ENCODE measurements at places on chromosomes 6 and 20. TPM values are rescaled to one million over a fixed set of nuclear protein-coding genes. Genes with fewer than 3 reads are reported as not detected.

- no peak for DNase-seq
These were observed 4.1 kb downstream of the MTRES1 start for GRCh38 chr6:107032051-107032450.

HSPA12B gene
- polyA plus RNA-seq: not detected

- no peak for DNase-seq
These were observed 5.0 kb downstream of the CEP162 start for GRCh38 chr6:84222426-84222825.

DNA sequence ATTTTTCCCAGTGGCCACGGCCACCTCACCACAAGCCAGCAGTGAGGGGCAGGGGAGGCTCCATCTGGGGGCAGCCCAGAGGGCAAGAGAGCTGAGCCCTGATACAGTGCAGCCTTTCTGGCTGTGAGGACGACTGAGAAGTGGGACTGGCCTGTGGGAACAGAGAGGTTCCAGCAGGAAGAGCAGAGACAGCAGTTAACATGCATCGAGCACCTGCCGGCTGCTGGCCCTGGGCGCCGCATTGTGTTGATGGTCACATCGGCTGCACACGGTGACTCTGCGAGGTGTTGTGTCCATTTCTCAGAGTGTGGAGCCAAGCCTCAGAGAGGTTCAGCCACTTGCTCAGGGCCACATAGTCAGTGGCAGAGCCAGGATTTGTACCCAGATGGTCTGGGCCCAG lies 9.8 kb downstream of the FOXS1 start:
- no peak for DNase-seq

TDP2 gene
- 62.2 TPM for polyA plus RNA-seq

GGTLC1 gene
- not detected for polyA plus RNA-seq

DNA sequence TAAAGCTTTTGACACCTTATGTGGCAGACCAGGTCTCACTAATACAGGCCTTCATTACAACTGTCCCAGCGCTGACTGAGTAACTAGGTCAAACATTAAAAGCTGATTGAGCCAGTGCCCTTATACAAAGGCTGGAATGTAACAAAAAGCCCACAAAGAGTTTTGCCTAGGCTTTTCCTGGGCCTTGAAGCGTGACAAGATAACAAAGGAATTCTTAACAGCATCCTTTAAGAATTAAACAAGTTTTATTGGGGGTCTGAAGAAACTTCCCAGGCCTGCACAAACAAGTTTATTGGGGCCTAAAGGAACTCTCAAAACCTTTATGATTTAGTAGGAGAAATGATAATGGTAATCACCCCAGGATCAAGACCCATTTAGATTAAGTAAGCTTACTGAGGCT lies 267.6 kb upstream of the FAM83B start:
- no peak for DNase-seq

PDE10A gene
- not detected for polyA plus RNA-seq

- DNase-seq: no peak
These were observed 1.2 kb upstream of the SRPK1 start for GRCh38 chr6:35922139-35922554.

TUBB1 gene
- polyA plus RNA-seq: not detected

DNA sequence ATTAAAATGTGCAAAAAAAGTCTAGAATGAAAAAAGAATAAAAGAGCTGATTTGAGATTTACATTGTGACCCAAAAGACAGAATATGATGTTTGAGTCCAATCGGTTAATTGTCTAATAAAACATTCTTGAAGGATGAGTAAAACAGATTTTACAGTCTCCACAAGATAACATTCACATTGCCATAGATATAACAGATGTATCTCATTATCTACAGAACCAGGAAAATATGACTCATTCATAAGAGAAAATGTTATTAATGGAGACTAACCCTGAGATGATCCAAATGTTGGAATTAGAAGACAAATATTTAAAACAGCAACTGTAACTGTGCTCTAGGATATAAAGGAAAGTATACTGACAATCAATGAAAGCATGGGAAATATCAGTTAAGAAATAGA lies 141.7 kb downstream of the RFX6 start:
- DNase-seq: no peak

DNA sequence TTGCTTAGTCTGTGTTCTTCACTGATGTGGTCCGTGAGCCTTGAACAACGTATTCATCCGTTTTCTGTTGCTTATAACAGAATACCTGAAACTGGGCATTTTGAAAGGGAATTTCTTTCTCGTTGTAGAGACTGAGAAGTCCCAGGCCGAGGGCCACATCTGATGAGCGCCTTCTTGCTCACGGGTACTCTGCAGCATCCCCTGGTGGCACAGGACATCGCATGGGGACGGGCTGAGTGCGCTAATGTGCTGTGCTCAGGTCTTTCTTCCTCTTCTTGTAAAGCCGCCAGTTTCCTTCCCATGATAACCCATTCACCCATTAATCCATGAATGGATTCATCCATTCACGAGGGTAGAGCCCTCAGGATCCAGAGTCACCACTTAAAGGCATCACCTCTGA lies 161.0 kb downstream of the NFATC2 start:
- no peak for DNase-seq

GRCh38 chr6:113461153-113461932 lies 395.8 kb upstream of the MARCKS start:
- no peak for DNase-seq

DNA sequence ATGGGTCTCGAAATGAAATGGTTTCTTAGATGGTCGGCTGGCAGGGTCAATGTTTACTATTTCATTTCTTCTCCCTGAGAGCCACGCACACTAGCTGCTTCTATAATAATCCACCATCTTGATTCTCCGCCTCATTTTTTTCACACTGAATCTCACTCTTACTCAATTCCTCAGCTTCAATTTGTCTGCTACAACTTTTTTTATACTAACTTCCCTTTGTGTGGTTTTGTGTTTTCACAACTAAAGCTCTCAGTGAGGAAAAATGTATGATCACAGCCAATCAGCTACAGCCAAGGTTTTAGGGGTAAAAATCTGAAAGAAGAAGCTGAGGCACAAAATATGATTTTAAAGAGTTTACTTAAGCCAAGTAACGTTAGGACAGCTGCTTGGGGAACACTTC lies 1309.4 kb downstream of the EPHA7 start:
- no peak for DNase-seq

DNA sequence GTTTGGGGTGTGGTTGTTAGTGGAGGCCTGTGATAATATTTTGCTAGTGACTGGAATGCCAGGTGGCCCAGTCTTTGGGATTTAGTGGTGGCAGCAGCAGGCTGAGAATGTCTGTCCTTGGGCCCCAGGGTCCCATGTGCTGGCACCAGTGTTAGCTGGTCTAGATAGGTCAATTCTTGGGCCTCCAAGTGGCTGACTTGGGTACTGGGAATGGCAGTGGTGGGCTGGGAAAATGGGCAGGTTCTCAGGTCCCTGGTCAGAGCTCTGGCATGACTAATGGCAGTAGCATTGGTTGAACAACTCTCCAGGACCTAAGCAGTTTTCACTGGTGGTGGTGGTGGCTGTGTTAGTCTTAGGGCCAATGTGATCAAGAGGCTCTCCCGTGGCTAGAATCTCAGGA lies 50.3 kb downstream of the OLIG3 start:
- no peak for DNase-seq

DNA sequence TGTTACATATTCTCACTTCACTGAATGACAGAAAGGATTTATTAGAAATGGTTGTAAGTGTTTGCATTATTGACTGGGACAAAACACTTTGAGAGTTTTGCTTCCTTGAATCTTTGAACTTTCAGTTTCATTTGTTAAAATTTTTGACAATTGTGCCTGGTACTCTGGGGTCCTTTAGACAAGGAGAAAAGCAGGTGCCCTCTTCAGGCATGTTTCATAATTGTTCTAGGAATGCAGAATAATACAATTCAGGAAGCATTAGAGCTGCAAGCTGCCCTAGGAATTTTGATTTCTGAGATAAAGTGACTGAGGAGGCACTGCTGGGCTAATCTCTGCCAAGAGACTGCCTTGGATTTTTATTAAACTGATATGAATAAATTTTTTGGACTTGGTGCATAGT lies 49.7 kb downstream of the TOP1 start:
- peak; percentile 8 for DNase-seq

DNA sequence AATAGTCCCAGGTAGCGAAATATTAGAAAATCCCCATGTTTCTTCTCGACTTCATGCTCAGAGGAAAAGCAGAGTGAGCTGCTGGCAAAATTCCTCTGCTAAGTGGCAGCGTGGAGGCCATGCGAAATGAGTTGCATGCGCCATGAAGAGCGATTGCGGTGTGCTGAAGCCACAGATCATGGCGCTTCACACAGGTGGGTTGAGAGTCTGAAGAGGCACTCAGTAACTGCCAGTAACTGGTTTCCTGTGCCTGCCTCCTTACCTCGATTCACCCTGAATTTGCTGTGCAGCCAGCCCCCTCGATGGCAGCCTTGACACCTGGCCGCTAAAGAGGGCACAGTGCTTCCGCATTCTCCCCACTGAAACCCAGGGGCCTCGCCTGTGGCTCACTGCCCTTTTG lies 301.5 kb downstream of the NRN1 start:
- DNase-seq: no peak

CRISP3 gene
- not detected for polyA plus RNA-seq

GRCh38 chr6:894274-894673 lies 201.3 kb upstream of the EXOC2 start:
- DNase-seq: no peak

DNA sequence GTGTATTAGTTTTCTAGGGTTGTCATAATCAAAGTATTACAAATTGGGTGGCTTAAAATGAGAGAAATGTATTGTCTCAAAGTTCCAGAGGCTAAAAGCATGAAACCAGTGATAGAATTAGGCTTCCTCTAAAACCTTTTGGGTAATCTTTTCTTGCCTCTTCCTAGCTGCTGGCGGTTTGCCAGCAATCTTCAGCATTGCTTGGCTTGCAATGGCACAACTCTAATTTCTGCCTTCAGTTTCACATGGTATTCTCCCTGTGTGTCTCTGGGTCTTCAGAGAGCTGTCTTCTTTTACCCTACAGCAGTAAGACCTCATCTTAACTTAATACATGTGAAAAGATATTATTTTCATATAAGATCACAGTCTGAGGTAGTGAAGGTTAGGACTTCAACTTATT lies 479.1 kb upstream of the GJE1 start:
- no peak for DNase-seq

- DNase-seq: no peak
These were observed 48.8 kb upstream of the NKX2-2 start for GRCh38 chr20:21562656-21563055.

GTSF1L gene
- not detected for polyA plus RNA-seq

GRCh38 chr6:6711832-6712448 lies 123.4 kb downstream of the LY86 start:
- no peak for DNase-seq

- no peak for DNase-seq
These were observed 150.1 kb downstream of the FARS2 start for GRCh38 chr6:5411414-5411813.

GRCh38 chr20:56350842-56351241 lies 7.9 kb upstream of the FAM210B start:
- no peak for DNase-seq

DNA sequence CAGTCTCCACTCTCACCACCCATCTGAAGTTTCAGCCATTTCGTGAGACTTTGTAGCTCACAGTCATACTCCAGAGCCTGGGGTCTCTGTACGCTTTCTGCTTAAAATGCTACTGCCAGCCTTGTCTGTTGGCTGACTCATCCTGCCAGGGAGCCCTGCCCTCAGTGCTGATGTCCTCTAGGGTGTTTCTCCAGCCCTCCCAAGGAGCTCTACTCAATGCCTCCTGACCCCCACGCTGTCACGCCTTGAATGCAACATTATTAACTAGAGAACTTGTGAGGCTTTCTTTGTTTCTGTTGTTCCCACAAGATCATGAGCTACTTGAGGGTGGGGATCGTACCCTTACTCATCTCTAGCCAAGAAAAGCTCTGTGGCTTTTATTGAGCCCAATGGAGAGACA lies 20.1 kb downstream of the KIF16B start:
- no peak for DNase-seq

COL10A1 gene
- not detected for polyA plus RNA-seq

DNA sequence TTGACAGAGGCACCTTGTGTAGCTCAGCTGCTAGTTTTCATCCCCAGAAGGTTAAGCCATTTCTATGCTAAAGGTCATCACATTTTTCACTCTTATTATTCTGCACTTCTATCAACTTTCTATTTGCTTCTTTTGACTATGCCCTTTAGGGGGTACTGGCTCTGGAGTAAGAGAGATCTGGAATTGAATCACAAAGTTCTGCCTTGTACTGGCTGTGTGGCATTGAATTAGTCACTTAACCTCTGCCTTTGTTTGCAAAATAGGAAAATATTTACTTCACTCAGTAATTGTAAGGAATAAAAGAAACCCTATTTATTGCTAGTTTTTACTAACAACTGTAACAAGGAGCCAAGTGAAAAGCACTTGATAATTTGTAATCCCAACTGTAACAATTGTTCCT lies 56.8 kb upstream of the MTRF1L start:
- DNase-seq: no peak

DNA sequence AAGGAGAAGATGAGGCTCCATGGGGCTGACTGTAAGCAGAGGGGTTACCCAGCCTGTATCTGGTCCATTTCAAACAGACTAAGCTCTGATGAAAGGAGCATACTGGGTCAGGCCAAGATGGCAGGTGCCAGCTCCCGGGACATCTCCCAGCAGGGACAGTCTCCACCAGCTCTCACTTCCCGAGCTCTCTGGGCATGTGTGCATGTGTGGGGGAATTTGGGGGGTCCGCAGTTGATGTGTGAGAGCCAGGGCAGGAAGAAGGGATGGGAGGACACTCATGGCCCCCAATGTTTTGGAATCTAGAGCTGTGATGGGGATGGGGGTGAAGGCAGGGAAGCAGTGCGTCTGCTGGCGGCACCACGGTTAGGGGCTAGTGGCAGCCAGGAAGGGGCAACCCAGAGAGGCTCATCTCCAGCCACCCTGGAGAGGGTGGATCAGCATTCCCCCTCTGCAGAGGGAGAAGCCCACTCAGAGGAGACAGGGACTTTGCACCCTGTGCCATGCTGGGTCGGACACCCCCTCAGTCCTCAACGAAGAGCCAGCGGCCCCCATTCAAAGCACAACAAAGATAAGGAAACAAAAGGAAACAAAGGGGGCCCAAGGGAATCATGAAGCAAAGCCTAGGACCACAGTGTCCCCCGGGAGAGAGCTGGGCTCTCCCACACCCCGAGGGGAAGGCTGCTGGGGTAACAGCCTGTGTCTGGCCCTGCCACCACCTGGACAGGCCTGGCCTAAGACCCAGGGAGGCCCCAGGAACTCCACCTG lies 52.4 kb downstream of the DSTN start:
- no peak for DNase-seq

GRM1 gene
- not detected for polyA plus RNA-seq

Measured in CD4-positive, alpha-beta memory T cell (primary cell).